ENCODE measurements at places on chromosomes 3 and 15. TPM values are rescaled to one million over a fixed set of nuclear protein-coding genes. Genes with fewer than 3 reads are reported as not detected.

The ACSBG1 gene
- 0.09 TPM for polyA plus RNA-seq

The USP50 gene
- not detected for polyA plus RNA-seq

The ZNF80 gene
- 0.09 TPM for polyA plus RNA-seq

The UROC1 gene
- polyA plus RNA-seq: not detected

The GOLGA8O gene
- polyA plus RNA-seq: 0.45 TPM

The CNTN3 gene
- polyA plus RNA-seq: 0.41 TPM

Measured in adipose tissue (tissue), 3 donors.